ENCODE measurements at places on chromosomes 5 and 9.

DNA sequence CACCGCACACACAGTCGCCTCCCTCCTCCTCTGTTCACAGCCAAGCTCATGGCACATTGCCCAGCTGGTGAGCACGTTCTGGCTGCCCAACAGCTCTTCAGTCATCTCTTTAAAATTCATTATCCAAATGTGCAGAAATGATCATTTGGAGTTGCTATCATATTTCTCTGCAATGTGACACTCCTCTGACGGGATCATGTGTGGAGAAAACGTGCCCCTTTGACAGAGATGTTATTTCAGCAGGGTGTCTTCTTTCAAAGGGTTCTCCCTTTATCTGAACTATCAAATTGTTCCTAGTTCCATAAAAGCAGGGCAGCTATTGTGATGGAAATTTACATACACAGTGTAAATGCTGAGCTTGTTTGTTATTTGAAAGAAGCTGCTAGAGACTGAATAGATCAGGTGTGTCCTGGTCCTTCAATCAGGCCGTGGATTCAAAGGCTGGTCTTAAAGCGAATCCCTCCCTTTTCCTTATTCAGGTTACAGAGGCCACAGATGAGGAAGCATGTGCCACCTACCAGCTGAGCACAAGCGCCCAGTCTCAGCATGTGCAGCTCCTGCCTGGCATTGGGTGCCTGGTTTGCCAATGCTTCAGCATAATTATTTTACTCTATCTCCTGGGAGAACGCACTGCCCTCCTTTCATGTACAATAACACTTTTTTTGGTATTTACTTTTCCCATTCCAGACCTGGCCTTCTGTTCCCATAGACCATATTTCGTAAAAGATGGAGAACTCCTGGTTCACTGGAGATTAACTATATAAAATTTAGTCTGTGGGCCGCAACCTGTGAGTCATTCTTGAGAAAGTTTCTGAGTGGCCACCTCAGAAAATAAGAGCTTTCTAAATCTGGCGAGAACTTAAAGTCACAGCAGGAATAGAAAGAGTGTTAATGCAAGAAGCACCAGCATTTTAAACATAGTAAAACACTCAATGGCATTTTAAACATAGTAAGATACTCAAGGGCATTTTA lies 433.7 kb downstream of the ENC1 start:
- DNase-seq = no peak

DNA sequence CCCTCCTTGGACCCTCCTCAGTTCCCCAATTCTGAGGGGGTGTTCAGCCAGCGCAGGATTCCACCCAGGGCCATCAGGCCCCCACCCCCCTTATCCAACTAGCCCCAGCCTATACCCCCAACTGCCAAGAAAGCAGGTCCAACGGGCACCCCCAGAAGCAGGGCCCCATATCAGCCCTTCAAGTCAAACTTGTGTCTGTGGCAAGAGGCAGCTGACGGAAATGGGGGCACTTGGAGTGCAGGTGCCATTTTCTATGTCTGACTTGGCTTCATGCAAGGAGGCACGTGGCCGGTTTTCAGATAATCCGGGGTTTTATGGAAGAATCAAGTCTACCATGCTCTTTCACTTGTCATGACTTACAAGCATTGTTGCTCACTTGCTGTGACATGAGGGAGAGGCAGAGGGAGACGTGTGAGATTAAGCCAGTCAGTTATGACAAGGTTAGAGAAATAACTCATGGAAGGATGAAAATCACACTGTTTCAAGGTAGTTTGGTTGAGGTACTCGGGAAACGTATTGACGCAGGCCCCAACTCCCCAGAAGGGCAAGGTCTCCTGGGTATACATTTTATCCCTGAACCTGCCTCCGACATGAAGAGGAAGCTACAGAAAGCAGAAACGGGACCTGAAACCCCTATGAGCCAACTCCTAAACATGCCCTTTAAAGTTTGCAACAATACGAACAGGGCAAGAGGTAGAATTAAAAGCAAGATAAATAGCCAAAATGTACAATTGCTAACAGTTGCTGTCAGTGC lies 26.5 kb upstream of the CLPTM1L start:
- DNase-seq = no peak

- no peak for DNase-seq
Measured at GRCh38 chr9:98869078-98869745, 61.7 kb downstream of the GALNT12 start.

GRCh38 chr5:44412286-44412685 lies 23.1 kb upstream of the FGF10 start:
- DNase-seq = no peak

DNA sequence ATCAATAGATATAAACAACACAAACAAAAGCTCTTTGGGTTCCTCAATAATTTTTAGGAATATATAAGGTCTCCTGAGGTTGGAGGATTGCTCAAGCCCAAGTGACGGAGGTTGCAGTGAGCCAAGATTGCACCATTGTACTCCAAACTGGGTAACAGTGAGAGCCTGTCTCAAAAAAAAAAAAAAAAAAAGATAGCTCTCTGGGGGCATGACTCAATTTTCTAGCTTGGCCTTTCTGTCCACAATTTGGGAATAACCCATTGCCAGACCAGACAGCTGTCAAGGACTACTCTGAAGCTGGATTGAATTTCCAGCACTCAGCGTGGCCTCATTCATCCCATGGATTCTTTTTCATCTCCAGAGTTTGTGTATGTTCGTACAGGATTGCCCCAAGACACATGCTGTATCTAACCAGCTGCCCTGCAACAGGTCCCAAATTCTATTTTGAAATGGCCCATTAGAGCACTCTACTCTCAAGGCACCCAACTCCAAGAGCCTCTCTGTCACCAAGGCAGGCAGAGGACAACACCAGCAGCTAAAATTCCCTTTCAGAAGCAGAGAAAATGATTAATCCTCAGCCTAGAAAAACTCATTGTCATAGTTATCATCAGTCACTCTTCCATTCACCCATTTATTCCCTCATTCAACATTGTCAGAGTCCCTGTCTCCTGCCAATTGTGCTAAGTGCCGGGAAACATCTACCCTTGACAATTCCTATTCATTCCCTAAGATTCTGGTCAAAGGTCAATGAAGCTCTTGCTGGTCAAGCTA lies 8.7 kb downstream of the FAM193B start:
- DNase-seq = no peak

DNA sequence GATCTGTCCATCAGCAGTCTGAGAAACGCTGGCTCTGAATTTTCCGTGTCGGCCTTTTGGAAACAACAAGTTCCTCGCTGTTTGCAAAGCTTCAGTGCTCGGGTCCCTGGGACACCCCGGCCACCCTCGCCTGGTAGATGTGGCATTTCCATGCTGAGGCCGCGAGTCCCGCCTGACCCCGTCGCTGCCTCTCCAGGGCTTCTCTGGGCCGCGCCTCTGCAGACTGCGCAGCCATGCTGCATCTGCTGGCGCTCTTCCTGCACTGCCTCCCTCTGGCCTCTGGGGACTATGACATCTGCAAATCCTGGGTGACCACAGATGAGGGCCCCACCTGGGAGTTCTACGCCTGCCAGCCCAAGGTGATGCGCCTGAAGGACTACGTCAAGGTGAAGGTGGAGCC lies 4.7 kb downstream of the NTNG2 start:
- DNase-seq = no peak

DNA sequence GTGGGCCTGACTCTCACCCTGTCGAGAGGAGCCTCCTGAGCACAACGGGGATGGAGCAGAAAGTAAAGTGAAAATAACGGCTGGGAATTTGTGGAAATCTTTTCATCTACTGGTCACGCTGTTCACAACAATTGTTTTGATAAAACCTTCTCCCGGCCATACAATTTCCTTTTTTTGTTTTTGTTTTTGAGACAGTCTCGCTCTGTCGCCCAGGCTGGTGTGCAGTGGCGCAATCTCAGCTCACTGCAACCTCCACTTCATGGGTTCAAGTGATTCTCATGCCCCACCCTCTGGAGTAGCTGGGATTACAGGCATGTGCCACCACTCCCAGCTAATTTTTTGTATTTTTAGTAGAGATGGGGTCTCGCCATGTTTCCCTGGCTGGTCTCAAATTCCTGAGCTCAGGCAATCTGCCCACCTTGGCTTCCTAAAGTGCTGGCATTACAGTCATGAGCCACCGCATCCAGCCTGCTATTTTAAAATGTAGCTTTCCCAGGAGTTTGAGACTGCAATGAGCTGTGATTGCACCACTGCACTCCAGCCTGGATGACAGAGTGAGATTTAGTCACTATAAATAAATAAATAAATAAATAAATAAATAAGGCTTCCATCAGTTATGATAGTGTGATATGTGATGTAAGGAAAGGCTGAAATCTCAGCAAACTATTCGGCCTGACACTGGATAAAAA lies 73.5 kb upstream of the PTGER4 start:
- DNase-seq = no peak

DNA sequence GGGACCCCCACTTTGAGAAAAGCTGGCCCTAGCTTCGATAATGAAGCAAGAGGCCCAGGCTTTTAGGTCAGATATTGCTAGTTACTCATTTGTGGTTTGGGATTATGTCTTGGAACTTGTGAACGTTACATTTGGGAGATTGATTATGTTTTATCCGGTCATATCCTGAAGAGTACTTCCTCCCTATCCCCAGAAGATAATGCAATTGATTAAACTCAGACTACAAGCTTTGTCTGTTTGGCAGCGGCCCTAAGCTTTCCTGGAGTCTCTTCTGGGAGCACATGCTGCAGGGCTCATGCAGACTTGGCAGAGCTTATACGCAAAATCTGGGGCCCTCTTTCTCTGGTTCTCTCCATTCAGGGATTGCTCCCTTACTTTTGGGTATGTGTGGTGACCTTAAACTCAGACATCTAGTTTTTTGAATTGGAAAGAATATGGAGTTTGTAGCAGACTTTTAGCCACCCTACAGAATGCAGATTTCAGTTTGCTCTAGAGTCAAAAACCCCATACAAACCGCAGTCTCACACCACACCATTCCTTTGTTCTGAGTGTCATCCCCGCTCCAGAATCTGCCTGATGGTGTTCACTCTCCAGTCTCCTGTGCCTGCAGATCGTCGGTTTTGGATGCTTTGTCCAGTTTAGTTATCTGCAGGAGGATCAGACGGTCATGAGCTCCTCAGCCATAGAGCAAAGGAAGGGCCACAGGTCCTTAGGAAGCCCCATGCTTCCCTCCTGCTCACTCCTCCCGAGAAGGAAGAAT lies 449.5 kb upstream of the TRPC7 start:
- no peak for DNase-seq

- DNase-seq = no peak
Measured at GRCh38 chr5:72154076-72154756, 46.9 kb downstream of the MAP1B start.

DNA sequence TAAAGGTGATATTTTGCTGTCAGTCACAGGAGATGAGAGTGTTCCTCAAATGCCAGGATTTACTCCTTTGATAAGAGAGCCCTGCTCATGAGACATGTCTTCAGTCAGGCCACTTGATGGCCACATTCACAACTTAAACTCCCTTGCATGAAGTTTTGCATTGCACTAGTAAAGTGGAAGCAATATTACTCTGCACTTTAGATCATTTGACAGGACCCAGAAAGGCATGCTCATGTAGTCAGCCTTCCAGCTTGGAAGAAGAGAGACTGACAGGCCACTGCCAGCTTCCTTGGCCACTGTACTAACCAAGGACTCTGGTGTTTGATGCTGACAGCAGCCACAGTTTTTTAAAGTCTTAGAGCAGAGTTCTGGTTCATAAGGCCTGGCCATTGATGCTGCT lies 42.6 kb downstream of the NPR3 start:
- DNase-seq = no peak

GRCh38 chr9:88657893-88658292 lies 122.9 kb downstream of the NXNL2 start:
- no peak for DNase-seq

DNA sequence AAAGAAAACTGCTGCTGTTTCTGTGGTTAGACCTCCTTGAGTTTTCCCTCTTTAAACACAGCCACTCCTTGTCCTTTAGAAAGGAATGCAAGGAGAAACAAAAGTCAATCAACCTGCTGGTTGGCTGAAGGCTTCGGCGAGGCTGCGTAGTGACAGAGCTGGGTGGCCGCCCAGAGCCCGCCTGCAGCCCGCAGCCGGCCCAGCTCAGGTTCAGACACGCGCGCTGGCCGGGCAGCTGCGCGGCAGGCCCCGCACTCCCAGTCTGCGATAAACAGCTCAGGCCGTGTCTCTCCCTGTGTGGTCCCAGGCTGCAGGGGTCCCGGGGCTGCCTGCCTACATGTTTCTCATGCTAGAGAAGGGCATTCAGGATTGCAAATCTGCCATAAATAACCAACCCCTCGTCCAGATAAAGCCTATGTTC lies 115.4 kb downstream of the HSD17B3 start:
- no peak for DNase-seq

GRCh38 chr5:15948190-15948589 lies 231.4 kb downstream of the MARCHF11 start:
- no peak for DNase-seq

DNA sequence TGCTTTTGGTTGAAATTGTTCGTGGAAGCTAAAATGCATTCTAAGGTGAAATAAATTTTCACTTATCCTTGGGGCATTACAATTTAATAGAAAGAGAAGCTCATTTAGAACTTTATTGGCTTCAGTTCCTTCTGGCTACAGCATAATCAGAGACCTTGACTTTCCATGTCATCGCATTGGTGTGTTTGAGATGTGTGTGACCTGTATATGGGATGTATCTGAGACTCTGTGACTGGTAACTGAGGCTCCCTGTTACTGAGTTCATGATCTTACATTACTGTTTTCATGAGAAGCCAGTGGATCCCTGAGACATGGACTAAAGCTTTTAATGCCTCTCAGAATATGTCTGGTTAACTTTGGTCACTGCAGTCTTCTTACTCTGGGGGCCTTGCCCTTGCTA lies 32.5 kb downstream of the SH3GL2 start:
- DNase-seq = no peak

DNA sequence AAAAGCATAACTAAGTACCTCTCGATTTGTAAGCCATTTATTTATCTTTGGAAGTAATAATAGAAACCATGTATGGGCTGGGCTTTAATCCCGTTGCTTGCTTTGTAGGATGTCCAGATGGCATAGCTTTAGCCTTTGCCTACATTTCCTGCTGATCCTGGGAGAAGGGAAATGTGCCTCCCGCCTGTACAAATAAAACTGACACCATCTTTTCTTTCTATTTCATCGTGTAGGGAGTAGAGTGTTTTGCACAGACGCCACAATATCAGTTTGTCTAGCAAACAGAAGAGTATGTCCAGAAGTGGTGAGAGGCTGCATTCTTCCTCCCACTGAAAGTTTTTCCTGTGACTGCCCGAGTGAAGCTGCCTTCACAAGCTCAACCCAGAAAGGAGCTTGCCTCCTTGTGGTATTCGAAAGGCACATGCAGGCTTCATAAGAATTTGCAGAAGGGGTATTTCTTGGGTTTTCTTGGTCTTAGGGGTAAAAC lies 24.7 kb upstream of the TJP2 start:
- DNase-seq = no peak

DNA sequence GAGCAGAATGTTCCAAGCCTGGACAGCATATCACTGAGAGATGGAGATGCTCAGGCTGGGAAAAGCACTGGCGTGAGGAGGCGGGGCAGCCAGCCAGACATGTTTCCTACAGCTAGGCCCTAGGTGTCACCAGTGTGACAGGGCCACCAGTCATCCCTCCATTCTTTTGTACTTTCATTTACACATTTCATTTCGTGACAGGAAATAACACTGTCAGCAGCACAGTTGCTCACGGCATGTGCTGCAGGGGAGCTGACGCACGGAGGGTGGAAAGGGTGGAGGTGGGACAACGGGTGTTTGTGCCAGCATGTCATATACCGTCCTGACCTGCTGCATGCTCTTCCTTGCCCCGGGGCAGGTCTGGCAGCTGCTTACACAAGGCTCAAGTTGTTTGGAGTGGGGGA lies 14.8 kb upstream of the CEMIP2 start:
- peak; percentile 85 for DNase-seq
